ENCODE measurements at places on chromosomes 1 and 21.
A peak's percentile ranks its signal among the peaks of the same experiment; 100 is the strongest.

DNA sequence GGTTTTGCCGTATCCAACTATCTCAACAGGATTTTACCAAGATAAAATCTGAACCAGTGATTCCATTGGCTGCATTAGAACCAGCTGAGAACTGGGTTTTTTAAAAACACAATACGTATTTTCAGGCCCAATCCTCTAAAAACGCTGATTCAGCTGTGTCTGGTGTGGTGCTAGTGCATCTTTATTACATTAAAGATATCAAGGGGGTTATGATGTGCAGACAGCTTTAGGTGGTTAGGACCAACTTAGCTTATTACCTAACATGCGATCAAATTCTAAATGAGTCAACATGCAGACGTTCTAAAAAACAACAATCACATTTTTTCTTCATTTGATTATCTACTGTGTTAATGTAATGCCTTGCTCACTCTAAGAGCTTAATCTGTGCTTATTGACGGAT lies 32.0 kb upstream of the EXO1 start:
- no peak for DNase-seq

GRCh38 chr21:28906236-28906635 lies 86.4 kb downstream of the LTN1 start:
- no peak for DNase-seq

- no peak for DNase-seq
These were observed 374.9 kb upstream of the PTBP2 start for GRCh38 chr1:96346719-96347118.

GRCh38 chr1:6731905-6732304 lies 30.3 kb upstream of the DNAJC11 start:
- DNase-seq = no peak

DNA sequence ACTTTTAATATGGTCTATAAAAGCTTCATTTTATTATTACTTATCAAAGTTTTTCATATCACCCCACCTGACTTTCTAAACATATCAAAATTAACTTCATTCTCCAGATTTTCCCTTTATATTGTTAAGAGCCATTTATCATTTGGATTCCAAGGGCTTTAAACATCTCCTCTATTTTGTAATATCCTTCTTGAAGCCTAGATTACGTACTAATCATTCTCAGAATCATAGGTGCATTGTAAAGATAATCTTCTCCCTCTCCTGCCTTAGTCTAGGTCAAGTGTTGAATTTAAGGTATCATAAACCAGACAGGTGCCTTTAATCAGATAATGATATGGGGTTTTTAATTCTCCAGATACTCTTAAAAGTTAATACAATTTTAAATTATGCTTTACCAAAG lies 128.3 kb downstream of the LRRC40 start:
- no peak for DNase-seq

GRCh38 chr1:100250264-100250663 lies 630 bp upstream of the DBT start:
- DNase-seq = no peak

- no peak for DNase-seq
These were observed 724.6 kb downstream of the PTPRU start for GRCh38 chr1:29960876-29961275.

DNA sequence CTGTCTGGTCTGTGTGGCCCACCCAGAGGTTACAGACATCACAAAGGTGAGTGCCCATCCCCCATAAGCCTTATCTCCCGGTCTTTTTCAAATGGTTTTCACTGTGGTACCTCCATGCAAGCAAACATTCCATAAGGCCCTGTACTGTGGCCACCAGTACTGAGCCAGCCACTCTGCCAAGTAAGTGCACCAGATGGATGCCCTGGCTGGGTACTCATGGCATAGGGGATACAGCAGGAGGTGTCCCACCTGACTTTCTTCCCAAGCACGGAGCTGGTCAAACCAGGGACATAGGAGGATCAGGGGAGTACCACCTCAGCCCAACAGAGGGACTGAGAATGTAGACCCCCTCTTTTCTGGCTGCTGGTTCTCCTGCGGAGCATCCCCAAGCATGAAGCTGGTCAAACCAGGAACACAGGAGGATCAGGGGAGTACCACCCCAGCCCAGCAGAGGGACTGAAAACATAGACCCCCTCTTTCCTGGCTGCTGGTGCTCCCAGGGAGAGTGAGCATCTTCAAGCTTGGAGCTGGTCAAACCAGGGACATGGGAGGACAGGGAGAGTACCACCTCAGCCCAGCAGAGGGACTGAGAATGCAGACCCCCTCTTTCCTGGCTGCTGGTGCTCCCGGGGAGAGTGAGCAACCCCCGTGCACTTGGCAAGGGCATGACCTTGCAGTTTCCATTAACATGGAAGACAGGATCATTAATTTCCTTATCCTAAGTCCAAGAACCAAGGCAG lies 81.8 kb upstream of the KLHDC7A start:
- no peak for DNase-seq

DNA sequence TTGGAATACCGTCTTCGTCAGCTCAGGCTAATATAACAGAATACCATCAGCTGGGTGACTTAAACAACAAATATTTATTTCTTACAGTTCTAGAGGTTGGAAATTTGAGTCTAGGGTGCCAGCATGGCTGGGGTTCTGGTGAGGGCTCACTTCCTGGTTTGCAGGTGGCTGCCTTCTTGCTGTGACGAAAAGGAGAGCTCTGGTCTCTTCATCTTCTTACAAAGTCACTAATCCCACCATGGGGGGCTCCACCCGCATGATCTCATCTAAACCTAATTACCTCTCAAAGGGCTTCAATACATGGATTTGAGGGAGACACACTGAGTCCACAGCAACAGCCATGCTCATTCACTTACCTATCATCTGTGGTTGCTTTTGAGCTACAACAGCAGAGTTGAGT lies 78.3 kb downstream of the PSMG1 start:
- no peak for DNase-seq

- no peak for DNase-seq
These were observed 4.1 kb upstream of the NEGR1 start for GRCh38 chr1:72286401-72286800.

- DNase-seq = no peak
These were observed 59.2 kb upstream of the SSX2IP start for GRCh38 chr1:84749427-84749826.

- DNase-seq = no peak
These were observed 42.3 kb downstream of the PLEKHO1 start for GRCh38 chr1:150192012-150192411.

- no peak for DNase-seq
These were observed 32.4 kb downstream of the PLEKHA6 start for GRCh38 chr1:204327359-204327758.

GRCh38 chr1:63828322-63829044 lies 54.7 kb downstream of the ROR1 start:
- DNase-seq = no peak

DNA sequence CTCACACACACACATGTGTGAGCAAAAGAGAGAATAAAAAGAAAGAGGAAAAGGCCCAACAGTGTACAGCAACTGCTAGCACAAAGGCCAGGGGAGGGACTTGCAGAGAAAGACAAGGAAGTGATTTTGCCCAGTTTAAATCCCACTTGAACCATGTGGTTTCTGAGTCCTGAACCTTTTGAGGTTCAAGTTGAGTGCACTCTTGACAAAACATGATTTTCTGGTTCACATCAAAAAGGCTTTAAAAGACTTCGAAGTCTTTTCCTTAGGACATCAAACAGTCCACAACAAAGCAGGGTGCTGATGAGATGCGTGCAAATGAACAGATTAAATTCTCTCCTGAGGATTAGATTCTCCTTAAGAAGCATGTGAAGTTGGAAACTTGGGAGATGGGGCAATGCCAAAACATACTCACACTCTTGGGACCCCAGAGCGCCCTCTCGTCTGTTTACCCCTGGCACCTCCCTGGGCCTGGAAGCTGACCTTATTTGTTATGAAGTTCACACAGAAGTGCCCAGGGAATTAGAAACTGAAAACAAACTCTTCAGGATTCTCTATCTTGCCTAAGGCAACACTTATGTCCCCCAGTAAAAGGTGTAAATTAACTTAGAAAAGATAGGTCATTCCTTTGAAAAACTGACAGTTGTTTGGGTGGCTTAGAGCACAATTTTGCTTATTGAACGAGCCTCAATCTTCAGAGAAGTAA lies 31.5 kb downstream of the RNF220 start:
- no peak for DNase-seq

DNA sequence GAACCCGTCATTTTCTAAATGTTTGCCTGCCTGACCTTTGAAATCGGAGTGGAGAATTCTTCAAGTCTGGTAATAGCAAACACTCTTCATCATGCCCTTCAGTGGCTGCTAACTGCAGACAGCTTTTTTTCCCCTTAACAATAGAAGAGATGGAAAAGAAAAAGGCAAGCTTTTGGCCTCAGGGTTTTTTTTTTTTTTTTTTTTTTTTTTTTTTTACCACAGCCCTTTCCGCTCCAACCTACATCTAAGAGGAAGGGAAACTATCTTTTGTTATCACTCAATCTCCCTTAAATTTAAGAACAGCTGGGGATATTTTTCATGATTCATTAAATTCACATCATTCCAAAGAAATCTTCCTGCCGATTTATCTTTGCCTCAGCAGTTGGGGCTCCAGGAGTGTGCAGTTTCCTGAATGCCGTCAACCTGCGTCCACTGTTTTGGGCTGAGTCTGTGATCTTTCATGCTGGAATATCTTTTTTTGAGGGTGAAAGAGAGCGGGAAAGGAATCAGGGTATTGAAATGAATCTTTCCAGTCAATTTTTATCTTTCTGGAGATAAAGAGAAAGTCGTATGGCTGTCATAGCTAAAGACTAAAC lies 144.5 kb upstream of the SMYD2 start:
- DNase-seq = no peak

DNA sequence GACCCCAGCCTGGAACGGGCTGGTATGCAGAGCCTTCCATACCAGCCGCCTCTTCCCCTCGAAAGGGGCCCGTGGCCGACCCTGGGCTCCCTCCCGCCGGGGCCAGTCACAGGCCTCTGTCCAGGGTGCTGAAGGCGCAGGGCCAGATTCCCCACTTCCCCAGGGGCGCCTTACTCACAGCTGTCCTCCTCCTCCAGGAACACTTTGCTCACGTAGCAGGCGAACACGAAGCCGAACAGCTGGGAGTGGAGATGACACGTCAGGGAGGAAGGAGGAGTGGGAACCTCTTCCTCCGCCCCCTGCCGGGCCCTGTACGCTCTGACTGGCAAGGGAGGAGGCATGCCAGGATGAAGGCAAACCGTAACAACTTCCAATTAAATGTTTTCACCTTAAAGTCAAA lies 57.3 kb downstream of the NKAIN1 start:
- DNase-seq = peak; percentile 51

DNA sequence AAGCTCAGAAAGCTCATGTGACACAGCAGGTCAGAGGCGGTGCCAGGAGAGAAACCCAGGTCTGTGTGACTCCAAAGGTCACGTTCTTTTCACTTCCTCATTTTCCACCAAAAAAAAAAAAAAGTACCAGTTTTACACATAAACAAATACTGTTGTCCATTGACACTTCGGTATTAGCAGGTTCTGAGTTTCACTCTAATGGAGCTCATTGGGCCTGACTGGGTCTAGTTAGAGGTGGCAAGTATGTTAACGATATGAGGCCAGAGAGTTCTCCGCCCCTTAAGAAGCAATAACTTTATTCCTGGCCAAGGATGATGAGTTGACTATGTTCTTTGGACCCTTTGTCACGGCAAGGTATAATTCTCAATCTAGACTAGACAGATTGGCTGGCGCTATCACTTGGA lies 30.0 kb upstream of the SDE2 start:
- no peak for DNase-seq

- no peak for DNase-seq
These were observed 661.3 kb upstream of the USP24 start for GRCh38 chr1:55876276-55877060.

DNA sequence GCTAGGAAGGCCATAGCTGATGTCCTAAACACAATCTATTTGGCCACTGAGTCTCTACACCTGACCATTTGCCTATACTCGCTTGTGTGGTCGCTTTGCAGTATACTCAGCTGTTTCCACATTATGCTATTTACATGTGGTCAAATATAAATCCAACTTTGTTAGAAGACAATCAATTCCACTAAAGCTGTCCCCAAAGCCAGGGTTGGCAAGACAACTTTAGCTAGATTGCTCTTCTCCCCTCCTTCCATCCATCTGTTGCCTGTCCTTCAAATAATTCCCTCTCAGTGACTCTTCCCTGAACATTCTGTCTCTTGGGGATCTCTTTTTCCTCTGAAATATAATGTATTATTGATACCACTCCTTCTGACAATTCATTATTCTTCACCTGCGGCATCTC lies 30.1 kb downstream of the AVPR1B start:
- DNase-seq = no peak

- no peak for DNase-seq
These were observed 241.5 kb downstream of the BARHL2 start for GRCh38 chr1:90475631-90476030.

DNA sequence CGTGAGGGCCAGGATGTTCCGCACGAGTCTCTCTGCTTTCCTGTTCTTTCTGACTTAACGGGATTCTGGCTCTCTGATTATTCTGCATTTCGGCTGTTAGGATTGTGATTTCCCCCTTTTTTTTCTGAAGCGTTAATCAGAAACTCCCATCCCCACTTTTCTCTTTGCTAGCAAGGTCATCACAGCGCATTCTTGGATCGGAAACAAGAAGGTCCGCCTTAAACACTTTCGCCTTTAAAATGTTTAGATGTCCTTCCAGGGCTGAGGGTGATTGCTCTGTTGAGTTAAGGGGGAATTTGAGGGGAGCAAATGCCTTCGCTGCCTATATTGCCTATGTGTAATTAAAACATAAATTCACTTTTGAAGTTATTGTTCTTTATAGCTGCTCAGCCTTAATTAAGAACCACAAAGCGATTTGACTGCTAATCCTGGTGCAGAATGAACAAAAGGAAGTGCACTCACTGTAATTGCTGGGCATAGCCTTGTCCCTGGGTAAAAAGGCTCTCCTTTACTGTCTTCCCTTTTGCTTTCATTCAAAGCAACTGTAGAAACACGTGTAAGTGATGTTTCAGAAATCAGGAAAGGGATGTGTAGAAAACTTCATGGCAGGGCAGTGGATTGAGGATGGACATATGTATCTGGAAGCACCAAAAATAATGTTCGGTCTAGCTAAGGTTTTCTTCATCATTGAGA lies 1.2 kb downstream of the LAMC1 start:
- no peak for DNase-seq

GRCh38 chr1:170680428-170680827 lies 16.5 kb downstream of the PRRX1 start:
- no peak for DNase-seq

DNA sequence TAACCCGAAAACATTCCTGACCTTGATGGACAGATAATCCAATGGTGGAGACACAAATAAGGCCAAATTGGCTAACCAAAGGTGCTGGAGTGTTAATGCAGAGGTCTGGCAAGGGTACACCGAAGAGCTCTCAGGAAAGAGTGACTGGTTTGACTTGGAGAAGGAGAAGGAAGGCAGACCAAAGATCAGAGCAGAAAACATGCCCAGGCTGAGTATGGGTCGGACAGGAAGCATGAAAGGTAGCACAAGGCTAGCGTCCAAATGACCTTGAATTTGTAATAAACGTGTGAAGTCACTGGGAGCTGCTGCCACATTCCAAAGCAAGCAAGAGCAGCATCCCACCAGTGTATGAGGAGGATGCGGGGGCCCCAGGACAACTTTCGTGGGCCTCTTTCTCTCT lies 45.7 kb downstream of the APP start:
- DNase-seq = no peak

GRCh38 chr1:165424454-165425216 lies 20.3 kb downstream of the RXRG start:
- no peak for DNase-seq

All from activated gamma-delta T cell treated with Interleukin-2 at 50 U/mL for 16 hours (primary cell).